Natural killer cell (primary cell): ENCODE measurements at places on chromosomes 4 and X. TPM values are rescaled to one million over a fixed set of nuclear protein-coding genes. Genes with fewer than 3 reads are reported as not detected.
A peak's percentile ranks its signal among the peaks of the same experiment; 100 is the strongest.

DNA sequence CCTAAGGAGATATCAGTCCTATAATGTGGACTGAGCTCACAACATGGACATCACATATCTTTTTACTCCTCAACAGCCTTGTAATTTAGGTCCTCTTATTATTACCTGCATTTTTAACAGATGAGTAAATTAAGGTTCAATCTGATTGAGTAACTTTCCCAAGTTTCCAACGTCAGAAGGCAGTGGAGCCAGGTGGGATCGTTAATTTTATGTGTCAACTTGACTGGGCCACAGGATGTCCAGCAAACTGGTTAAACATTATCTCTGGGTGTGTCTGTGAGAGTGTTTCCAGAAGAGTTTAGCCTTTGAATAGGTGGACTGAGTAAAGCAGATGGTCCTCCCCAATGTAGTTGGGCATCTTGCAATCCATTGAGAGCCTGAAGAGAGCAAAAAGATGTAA, 59.0 kb upstream of the SLIT2 start:
- DNase-seq: no peak

GRCh38 chr4:147924604-147925412, 192.9 kb downstream of the ARHGAP10 start:
- DNase-seq: peak; percentile 31

GRCh38 chr4:5019796-5020195, 538 bp upstream of the CYTL1 start:
- DNase-seq: no peak

GRCh38 chrX:46758163-46758955, 559 bp downstream of the SLC9A7 start:
- peak; percentile 40 for DNase-seq

Gene CXorf49B
- total RNA-seq: not detected

DNA sequence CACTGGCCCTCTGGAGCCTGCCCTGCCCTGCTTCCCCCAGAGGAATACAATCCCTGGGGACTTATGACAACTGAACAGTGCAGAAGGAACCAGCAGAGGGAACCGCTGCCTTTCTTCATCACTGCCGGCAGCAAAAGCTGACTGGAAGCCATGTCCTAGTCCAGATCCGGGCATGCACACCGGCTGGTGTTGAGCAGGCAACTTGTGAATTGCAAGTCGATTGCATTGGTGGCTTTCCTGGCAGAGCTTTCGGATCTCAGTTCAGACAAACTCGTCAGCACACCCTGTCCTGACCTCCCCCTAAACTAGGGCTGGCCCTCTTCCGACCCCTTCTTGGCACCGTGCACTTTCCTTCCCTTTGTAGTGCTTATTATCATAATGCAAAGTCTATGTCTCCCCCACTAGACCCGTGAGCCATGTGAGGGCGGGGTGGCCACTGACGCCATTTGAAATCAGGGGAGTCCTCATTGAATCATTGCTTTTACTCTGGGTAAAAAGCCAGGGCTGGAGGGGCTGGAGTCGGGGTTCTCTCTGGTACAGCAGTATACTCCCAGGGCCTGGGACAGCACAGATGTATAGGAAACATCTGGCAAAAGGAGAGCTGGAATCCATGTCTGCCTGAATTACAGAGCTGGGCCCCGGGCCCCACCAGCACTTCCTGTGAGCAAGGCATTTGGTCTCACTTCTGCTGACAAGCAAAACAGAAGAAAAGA, 1.8 kb downstream of the ARHGAP4 start:
- peak; percentile 75 for DNase-seq

Gene FGF16
- total RNA-seq: not detected

Gene SYN1
- total RNA-seq: 0.40 TPM

DNA sequence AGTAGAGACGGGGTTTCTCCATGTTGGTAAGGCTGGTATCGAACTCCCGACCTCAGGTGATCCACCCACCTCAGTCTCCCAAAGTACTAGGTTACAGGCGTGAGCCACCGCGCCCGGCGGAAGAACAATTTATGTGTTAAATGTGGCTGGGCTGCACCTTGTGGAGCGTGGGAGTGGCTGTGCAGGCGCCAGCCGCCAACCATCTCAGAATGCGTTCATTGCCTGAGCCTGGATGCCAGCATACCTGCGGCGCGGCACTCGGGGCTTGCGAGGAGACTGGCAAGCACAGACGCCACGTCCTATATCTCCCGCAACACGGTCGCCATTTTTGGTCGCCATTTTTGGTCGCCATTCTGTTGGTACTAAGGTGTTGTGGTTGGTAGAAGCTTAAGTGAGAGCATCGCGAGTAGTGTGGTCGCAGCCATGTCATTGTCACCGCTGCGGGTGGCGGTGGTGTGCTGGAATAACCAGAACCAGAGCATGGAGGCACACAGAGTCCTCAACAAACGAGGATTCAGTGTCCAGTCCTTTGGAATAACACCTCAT, 193.6 kb upstream of the HTR2C start:
- DNase-seq: no peak
